Spleen (tissue), 13 donors: ENCODE measurements at places on chromosomes 5 and 9. TPM values are rescaled to one million over a fixed set of nuclear protein-coding genes. Genes with fewer than 3 reads are reported as not detected.
A peak's percentile ranks its signal among the peaks of the same experiment; 100 is the strongest.

DNA sequence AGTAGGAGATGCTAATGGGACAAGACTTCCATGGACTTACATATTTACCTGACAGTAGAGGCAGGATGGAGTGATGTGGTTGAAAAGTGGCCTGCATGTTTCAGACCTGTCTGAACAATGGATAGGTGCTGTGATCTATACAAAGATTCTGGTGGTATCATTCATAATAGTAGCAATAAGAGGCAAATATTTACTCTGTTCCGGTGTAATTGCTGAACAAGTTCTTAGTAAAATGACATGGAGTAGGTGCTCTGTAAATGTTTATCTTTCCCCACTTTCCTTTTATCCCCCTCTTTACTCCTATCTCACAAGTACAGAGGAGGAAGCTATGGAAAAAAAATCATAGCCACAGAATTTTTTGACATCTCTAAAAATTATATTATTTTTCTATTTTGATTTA lies 159.0 kb upstream of the SLC12A2 start:
- DNase-seq = no peak
- no peaks in the 10 kb centered on the region for H3K27me3 ChIP-seq
- H3K4me1 ChIP-seq = no peaks in the 10 kb centered on the region
- no peak overlapping the region for H3K4me3 ChIP-seq

GRCh38 chr5:128470663-128471062 lies 67.4 kb downstream of the FBN2 start:
- H3K36me3 ChIP-seq = no peaks in the 10 kb centered on the region
- no peak overlapping the region for H3K4me3 ChIP-seq
- H3K27ac ChIP-seq = no peak overlapping the region
- no peak for DNase-seq
- no peaks in the 10 kb centered on the region for H3K4me1 ChIP-seq

- H3K36me3 ChIP-seq = no peaks in the 10 kb centered on the region
- H3K27ac ChIP-seq = peak overlapping the region; percentile 72
- DNase-seq = no peak
- no peaks in the 10 kb centered on the region for H3K27me3 ChIP-seq
Observed at GRCh38 chr5:59275510-59276324, 617.8 kb downstream of the PDE4D start.

DNA sequence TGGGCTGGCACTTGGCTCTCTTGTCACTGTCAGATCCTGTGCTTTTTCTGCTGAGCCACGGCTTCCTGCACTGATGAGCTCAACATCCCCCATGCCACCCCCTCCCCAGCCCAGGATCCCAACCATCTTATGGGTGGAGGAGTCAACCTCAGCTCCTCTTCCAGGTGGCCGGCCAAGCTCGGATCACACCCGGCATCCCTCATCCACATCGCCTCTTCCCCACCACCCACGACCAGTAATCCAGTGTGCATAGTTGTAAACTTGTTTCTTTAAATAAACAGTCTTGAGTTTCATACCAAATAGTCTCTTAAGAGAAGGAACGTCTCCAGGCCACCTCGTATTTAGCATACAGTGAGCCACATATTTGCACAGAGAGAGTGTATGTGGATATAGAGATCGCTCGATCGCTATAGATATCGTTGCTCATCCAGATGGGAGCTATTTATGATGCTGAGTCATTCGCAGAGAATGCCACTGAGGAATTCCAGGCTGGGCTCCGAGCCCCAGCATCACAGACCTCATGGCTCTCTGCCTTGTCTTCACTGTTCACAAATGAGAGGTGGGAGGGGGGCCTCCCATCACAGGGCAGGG lies 61.8 kb upstream of the CPLX2 start:
- no peak overlapping the region for H3K27ac ChIP-seq
- no peaks in the 10 kb centered on the region for H3K36me3 ChIP-seq
- peak; percentile 31 for DNase-seq
- H3K4me1 ChIP-seq = no peaks in the 10 kb centered on the region

GRCh38 chr9:16031486-16031885 lies 478.6 kb downstream of the CCDC171 start:
- H3K36me3 ChIP-seq = no peaks in the 10 kb centered on the region
- no peaks in the 10 kb centered on the region for H3K4me1 ChIP-seq
- no peak overlapping the region for H3K4me3 ChIP-seq
- no peak overlapping the region for H3K27ac ChIP-seq
- no peak for DNase-seq
- no peaks in the 10 kb centered on the region for H3K27me3 ChIP-seq

DNA sequence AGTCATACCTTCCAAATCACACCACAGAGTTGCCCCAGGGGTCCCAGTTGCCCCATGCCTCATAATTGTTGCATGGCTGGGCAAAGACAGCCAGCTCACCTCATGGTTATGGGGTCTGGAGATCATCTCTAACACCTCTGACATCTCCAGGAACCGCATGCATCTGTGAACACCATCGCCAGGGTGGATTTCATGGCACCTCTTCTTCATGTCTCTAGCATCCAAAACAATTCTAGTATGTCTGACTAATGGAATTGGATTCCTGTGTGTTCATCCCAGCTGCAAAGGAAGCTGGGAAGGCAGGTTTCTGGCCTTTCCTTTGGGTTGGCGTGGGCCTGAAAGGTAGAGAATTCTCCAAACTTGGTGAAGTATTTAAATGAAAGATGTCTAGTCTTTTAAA lies 122.3 kb upstream of the ABCA1 start:
- DNase-seq = no peak
- H3K27ac ChIP-seq = no peak overlapping the region
- H3K4me3 ChIP-seq = no peak overlapping the region
- no peaks in the 10 kb centered on the region for H3K36me3 ChIP-seq

GRCh38 chr9:95065224-95065623 lies 252.3 kb downstream of the FANCC start:
- peaks cover 62% of the 10 kb centered on the region for H3K36me3 ChIP-seq
- no peak overlapping the region for H3K27ac ChIP-seq
- peaks cover 58% of the 10 kb centered on the region for H3K4me1 ChIP-seq
- no peak for DNase-seq
- no peak overlapping the region for H3K4me3 ChIP-seq
- H3K27me3 ChIP-seq = no peaks in the 10 kb centered on the region

TTC16 gene
- 0.60 TPM for total RNA-seq

CAMK2A gene
- 1.1 TPM for total RNA-seq

DBH gene
- 1.2 TPM for total RNA-seq

GABRA1 gene
- total RNA-seq = not detected

CSF2 gene
- not detected for total RNA-seq
